ENCODE measurements at places on chromosomes 11 and 22. TPM values are rescaled to one million over a fixed set of nuclear protein-coding genes. Genes with fewer than 3 reads are reported as not detected.

LDLRAD3 gene
- 0.10 TPM for total RNA-seq

ST3GAL4 gene
- 9.8 TPM for total RNA-seq

C11orf91 gene
- total RNA-seq: not detected

GLYATL2 gene
- total RNA-seq: not detected

SCN3B gene
- not detected for total RNA-seq

TEX54 gene
- total RNA-seq: not detected

SERPING1 gene
- total RNA-seq: 0.43 TPM

PTGDR2 gene
- 0.33 TPM for total RNA-seq

TRIM49C gene
- not detected for total RNA-seq

IGSF9B gene
- total RNA-seq: 30.3 TPM

TMEM134 gene
- total RNA-seq: 68.2 TPM

SLC25A45 gene
- 14.4 TPM for total RNA-seq

ASRGL1 gene
- 8.2 TPM for total RNA-seq

CARNS1 gene
- 2.3 TPM for total RNA-seq

SPI1 gene
- total RNA-seq: not detected

BAIAP2L2 gene
- total RNA-seq: 1.6 TPM

JAML gene
- 163 TPM for total RNA-seq

P2RX3 gene
- not detected for total RNA-seq

GPHA2 gene
- not detected for total RNA-seq

SCGB1A1 gene
- not detected for total RNA-seq

ACAT1 gene
- 58.3 TPM for total RNA-seq

MFRP gene
- total RNA-seq: not detected

DGCR8 gene
- total RNA-seq: 34.3 TPM

GALNT18 gene
- total RNA-seq: 2.4 TPM

RBM14 gene
- total RNA-seq: 121 TPM

APOC3 gene
- not detected for total RNA-seq

PKNOX2 gene
- not detected for total RNA-seq

C22orf15 gene
- total RNA-seq: 0.31 TPM

POU2AF3 gene
- not detected for total RNA-seq

GP1BB gene
- not detected for total RNA-seq

POU2AF1 gene
- 26.9 TPM for total RNA-seq

TSGA10IP gene
- total RNA-seq: not detected

SLC22A9 gene
- not detected for total RNA-seq

TAF10 gene
- total RNA-seq: 158 TPM

ADORA2A gene
- total RNA-seq: 33.0 TPM

PGA4 gene
- not detected for total RNA-seq

MRE11 gene
- 43.4 TPM for total RNA-seq

RAB3IL1 gene
- total RNA-seq: 0.10 TPM

CCDC87 gene
- total RNA-seq: 0.24 TPM

RGL4 gene
- 9.1 TPM for total RNA-seq

TBCEL gene
- 6.7 TPM for total RNA-seq

C11orf87 gene
- total RNA-seq: not detected

TSSC4 gene
- 33.8 TPM for total RNA-seq

MRPL48 gene
- total RNA-seq: 43.4 TPM

ADM gene
- 3.0 TPM for total RNA-seq

PKDREJ gene
- total RNA-seq: not detected

TSSK2 gene
- not detected for total RNA-seq

KCTD21 gene
- 7.9 TPM for total RNA-seq

IRAG1 gene
- not detected for total RNA-seq

KRTAP5-7 gene
- total RNA-seq: not detected

C22orf42 gene
- total RNA-seq: not detected
